ENCODE measurements at places on chromosomes 1 and 21.

GRCh38 chr1:169072945-169073725 is 33.4 kb upstream of the ATP1B1 start:
- no peak for DNase-seq

GRCh38 chr1:83065952-83066727 is 932.8 kb downstream of the TTLL7 start:
- no peak for DNase-seq

- DNase-seq: no peak
Measured at GRCh38 chr1:27889506-27889905, 17.2 kb downstream of the THEMIS2 start.

- no peak for DNase-seq
Measured at GRCh38 chr1:50502147-50502546, 78.9 kb upstream of the DMRTA2 start.

DNA sequence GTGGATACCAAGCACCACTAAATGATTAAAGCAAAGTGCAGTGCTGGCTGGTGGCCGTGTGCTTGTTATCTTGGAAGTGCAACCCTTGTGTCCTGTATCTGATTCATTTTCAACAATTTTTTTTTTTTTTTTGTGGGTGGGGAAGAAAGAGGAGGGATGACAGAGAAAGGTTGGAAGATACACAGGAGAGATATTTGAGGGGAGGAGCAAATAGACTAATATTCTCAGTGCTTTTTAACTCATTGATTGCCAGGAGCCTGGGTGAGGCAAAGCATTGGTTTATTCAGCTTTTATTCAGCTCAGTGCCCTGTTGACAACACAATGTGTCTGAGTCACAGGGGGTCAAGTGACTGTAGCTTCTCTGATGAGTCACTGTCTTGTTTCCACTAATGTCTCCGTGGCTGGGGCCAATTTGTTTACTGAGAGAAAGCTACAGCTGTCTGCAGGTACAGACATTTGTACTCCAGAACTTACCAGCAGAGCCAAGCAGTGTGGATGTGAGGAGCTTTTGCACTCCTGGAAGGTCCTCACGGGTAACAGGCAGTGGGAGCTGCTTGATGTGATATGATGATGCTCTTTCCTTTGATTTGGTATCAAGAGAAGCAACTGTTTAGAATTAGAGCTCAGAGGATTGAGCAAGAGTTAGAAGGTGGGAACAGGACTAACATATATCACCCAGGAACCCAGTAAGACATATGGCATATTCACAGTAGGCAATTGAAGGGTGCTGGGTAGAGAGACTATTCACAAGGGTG is 23.6 kb upstream of the DNM3 start:
- peak; percentile 79 for DNase-seq

DNA sequence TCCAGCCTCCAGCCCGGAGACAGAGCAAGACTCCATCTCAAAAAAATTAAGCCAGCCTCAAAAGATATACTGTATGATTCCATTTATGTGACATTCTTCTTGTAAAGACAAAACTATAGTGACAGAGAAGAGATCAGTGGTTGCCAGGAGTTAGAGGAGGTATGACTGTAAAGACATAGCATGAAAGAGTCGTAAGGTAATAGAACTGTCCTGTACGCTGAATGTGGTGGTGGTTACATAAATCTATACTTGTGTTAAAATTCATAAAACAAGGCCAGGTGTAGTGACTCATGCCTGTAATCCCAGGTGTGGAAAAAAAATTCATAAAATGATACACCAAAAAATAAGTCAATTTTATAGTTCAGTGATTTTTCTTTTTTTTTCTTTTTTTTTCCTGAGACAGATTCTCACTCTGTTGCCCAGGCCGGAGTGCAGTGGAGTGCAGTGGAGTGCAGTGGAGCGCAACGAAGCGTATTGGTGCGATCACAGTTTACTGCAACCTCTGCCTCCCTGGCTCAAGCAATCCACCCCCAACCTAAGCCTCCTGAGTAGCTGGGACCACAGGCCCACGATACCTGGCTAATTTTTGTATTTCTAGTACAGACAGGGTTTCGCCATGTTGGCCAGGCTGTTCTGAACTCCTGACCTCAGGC is 84.9 kb upstream of the CXADR start:
- no peak for DNase-seq
